ENCODE measurements at places on chromosomes 7 and 10.

- no peak for DNase-seq
Measured at GRCh38 chr7:70717553-70718329, 414.2 kb upstream of the GALNT17 start.

DNA sequence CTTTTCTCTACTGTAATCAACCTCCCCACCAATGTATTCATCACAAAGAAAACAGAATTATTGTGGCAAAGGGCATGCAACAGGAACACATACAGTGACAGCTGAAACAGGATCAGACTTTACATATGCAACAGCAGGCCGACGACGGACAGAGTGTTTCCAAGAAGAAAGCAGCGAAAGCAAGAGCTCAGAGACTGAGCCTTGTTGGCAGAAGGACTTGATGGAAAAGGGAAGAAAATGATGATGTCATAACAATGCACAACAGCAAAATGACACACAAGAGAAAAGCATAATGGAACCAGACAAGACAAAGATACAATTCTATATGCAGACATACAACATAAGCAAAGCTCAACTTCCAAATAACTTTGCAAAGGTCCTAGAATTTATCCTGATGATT, 106.5 kb downstream of the ARHGAP12 start:
- no peak for DNase-seq

- no peak for DNase-seq
Measured at GRCh38 chr7:27161721-27162560, 3.4 kb downstream of the HOXA9 start.

GRCh38 chr7:120033114-120033513, 239.9 kb upstream of the KCND2 start:
- DNase-seq, result no peak
